ENCODE measurements at places on chromosomes 4 and X.

- DNase-seq, result no peak
Observed at GRCh38 chr4:79237851-79238250, 88.0 kb downstream of the NAA11 start.

DNA sequence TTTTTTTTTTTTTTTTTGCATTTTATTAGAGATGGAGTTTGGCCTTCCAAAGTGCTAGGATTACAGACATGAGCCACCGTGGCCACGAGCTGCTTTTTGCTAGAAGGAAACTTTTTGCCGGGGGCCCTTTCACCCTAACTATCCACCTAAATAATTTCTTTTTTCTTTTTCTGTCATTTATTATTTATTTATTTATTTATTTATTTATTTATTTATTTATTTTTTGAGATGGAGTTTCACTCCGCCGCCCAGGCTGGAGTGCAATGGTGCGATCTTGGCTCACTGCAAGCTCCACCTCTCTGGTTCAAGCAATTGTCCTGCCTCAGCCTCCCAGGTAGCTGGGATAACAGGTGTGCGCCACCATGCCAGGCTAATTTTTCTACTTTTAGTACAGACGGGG, 303.9 kb downstream of the ASMT start:
- no peak for DNase-seq

DNA sequence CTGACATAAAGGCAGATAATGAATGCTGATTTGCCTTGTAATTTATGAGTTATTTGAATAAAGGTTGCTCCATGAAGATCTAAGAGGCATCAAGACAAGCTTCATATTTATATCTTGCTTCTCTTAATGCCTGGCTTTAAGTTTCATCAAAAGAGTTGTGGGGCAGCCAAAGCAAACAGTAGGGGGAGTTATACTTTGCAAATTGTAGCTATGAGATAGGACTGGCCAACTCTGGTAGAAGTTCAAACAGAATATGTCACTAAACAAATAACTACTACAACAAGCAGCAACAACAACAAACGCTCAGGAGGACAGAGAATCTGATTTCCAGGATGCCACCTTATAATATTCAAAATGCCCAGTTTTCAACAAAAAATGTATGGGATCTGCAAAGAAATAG, 69.1 kb upstream of the PLAC1 start:
- no peak for DNase-seq

- no peak for DNase-seq
Observed at GRCh38 chr4:1099684-1100335, 13.6 kb downstream of the RNF212 start.

DNA sequence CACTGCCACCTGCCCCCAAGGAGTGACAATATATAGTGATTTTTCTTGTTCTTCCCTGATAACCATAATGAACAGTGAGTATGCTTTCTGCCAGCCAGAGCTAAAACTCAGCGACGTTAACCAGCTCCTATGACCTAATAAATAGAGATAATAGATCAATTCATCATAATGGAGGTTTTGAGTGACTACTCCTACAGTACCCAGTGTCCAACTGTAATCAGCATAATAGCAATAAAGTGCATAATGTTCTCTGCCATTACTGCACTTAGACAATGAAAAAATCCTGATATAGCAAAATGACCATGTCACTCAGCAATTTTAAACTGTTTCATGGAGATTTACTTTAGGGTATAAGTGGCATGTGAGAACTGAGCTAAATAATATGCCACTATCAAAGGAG, 20.7 kb upstream of the TXLNG start:
- no peak for DNase-seq

GRCh38 chr4:40058121-40058520, 1.5 kb downstream of the N4BP2 start:
- DNase-seq, result no peak

DNA sequence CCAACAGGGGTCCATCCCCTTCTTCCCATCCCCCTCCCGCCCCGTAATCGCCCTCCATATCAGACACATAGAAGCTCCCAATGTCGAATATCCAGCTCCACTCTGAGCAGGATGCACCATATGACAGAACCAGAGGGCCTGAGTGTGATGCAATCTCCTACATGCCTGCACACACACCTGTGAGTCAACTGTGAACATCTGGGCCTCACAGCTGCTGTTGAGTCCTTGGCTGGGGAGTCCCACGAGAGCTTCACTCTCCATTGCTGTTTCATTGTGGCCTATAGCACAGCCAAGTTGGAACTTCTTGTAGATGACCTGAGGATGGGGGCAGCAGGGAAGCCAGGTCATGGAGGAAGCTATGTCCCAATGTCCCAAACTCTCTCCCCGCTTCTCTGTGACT, 8.2 kb downstream of the SLC38A5 start:
- no peak for DNase-seq

DNA sequence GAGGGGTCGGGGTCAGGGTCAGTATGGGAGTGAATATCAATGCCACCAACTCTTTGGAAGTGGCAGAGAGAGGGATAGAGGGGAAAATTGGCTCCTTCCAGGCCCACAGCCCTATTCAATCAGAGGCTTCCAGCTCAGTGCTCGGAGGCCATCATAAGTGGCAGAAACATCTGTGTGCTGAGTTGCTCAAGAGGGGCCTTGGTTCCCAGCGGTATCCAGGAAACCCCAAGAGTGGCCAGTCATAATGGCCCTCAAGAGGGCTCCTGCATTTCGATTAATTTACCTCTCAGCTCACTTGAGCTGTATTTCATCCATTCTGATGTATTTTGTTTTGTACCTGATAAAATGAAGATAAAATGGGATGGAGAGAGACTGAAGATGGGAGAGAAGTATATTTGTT, 154.3 kb upstream of the EOLA2 start:
- DNase-seq, result no peak

DNA sequence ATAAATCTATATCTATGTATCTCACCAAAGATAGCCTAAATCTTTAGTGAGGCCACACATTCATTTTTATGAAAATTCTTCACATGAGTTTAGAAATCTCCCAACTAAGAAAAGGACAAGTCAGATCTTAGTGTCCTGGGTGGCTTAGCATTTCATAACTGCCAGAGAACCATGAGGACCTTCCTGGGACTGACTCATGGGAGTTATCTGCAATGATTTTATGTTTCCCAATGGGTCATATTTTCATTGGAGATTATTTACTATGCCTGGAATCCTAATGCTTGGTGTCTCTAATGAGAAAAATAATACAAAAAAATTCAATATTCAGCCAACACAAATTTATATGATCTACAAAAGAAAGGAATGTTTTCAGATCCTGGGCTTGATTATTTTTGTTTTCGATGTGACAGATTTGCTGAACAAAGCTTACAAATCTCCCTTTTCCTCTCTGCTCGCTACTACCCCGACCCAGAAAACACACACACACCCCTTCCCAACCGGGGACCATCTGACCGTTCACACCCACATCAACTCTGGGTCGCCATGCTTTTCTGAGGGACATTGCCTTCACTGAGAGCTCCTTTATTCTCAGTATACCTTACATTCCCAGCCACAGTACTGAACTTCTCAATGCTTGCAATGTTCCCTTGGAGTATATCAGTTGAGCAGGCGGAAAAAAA, 40.1 kb downstream of the SORBS2 start:
- DNase-seq, result no peak

DNA sequence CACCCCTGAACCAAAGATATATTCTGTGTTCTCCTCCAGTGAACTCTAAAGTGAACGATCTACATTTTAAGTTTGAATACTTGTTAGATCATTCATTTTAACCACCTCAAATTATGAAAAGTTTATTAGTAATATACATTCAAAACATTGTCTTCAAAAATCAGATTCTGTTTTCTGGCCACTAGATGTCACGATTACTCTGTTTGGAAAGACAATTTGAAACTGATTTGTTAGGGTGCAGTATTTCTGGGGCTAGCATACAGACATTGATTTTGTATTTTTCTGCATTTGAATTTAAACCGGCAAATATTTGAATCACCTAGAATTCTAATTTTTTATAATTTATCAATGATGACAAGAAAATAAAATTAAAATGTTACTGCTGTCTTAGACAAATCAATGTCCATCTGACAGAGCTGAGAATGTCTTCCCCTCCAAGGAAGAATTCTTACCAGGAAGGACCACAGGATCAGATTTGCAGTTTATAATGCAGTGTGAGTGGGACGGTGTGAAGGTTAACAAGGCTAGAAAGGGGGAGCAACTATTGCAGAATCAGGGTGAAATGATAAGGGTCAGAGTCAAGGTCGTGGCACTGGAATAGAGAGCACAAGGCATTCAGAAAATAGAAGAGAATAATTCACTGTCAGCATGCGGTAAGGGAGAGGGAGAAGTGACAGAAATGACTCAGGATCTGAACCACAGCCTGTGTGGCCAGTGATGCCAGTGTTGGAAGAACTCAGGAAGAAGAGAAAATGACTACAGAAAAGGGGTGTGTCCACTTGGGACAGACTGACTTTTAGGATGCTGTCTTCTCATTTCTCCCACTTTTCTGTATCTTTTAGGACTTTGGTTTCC, 91.6 kb downstream of the ANXA10 start:
- DNase-seq, result no peak

DNA sequence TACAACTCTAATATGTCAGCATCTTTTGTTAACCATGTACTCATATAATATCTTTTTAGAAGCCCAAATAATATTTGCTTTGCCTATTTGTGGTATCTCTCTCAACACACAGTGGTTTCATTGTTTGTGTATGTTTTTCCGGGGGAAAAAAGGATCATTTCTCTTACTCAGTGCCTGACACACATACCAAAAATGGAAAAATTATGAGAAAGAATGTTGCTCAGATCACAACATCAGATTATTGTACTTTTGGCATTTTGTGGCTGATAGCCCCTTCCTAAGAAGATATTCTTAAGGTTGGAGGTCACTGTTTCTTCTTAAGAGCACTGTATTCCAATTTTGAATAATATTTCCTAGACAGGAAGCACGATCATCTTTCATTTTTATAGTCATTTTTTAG, 93.6 kb downstream of the PDLIM5 start:
- DNase-seq, result no peak

GRCh38 chr4:148170408-148171365, 271.5 kb downstream of the NR3C2 start:
- DNase-seq, result no peak

DNA sequence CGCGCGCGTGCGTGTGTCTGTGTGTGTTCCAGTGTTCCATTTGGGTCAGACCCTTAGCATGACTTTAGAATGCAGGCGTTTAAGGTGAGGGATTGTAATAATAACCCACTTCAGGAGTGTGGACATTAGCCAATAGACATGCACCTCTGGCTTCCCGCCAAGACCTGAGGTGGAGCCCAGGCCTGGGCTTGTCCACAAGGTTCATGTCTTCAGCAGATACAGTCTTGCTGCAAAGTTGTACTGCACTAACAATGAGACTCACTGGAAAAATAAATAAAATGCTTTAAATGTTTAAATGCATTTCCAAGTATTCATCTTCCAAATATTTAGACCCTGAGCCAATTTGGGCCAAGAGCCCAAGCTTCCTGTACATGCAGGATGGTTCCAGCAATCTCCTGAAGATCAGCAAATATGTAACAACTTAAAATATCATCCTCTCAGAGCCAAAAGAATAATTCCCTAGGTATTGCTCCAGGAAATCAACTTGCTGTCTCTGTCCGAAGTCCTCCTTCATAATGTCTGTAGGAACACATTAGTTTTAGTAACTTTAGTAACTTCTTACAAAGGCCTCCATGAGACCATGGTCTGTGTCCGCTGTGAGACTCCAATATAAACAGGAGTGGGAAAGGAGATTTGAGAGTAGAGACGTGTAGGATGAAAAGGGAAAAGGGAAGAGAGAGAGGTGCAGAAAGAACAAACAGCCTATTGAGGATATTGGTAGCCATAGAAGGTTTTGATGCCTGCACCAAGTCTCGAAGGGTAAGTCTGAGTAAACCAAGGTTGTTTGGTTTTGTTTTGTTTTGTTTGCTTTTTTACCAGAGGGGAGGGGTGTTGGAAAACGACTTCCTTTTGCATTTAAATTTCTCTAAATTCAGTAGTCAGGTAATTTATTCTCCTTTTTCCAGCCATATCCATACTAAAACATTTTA, 98.5 kb upstream of the KLF3 start:
- no peak for DNase-seq

DNA sequence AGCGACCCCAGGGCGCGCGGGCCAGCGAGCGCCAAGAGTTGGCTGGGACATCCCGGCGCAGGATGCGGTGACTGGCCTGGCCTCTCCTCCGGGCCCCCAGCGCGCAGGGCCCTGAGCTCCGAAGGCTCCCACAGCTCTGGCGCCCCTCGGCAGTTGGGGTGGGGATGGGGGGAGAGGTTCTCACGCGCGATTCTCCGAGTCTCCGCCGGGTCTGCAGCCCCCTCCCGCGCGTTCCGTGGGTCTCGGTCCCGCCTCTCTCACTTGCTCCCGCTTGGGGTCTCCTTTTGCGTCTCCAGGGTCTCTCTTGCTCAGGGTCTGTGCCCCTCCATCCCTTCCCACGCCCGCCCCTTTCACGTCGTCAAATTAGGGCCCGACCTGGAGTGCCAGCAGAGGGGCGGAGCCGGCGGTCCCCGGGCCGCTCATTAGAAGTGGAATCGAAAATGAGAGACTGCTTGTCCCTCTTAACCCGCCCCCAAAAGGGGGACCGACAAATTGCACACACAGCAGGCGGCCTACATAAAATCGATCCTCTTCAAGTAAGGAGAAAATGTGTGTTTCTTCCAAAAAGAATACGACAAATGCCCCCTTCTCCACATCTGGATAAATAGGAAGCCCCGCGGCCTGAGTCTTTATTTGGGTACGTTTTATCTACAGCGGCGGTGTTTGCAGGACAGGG, 877 bp upstream of the NKX1-1 start:
- no peak for DNase-seq

GRCh38 chr4:145482209-145483037, 770 bp downstream of the SMAD1 start:
- no peak for DNase-seq

DNA sequence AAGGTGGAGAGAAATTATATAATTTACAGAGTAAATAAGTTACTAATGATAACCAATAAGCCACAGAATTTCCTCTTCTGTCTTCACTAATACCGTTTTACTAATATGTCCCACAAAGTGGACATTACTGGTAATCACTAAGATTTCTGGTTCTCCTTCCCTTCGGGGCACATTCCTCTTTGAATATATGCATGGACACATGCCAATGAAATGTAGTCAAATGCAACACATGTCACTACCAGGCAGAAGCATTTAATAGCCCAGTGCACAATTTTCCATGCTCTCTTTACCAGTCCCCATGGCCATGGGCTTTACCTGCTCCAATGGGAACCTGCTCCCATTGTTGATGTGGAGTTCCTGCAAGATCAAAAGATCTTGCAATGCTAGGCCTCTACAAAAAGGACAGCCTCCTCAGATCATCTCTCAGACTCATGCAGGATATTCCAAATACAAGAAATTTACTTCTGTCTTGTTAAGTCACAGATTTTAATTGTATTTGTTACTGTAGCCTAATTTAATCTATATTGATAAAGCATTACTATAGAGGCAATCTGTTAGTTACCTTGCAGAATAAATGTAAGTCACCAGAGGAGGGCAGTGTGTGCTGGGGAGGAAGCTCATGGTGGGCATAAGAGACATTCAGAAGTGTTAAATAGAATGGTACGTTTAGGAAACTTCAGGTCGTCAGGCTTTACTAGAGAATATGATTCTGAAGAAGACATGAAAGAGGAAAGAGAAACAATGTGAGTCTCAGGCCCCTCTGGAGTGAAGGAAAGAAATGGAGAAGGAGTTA, 37.1 kb upstream of the INPP4B start:
- DNase-seq, result no peak

Data from esophagus squamous epithelium (tissue), 5 donors.